ENCODE measurements at places on chromosomes 11 and 22.

GRCh38 chr22:37870273-37870672 lies 21.1 kb downstream of the EIF3L start:
- DNase-seq = peak; percentile 58

GRCh38 chr11:116503216-116504160 lies 269.3 kb downstream of the BUD13 start:
- no peak for DNase-seq

GRCh38 chr11:40054631-40055030 lies 1404.8 kb downstream of the LRRC4C start:
- DNase-seq = no peak

DNA sequence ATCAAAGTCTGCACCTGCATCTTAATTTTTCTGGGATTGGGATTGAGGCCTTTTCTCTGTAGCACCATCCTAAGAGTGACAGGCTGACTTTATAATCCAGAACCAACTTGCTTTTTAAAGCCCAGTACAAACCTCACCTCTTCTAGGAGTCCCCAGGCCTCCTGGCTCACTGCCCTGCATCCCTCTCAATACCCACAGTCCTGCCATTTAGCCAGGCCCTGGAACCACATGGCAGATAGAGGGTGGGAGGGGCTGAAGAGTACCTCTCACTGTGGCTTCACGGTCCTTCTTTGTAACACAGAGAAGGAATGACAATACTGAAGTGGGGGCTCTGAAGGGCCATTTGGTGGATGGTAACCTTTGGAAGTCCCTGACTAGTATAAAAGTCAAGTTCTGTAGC lies 63.5 kb upstream of the PHOX2A start:
- DNase-seq = no peak

DNA sequence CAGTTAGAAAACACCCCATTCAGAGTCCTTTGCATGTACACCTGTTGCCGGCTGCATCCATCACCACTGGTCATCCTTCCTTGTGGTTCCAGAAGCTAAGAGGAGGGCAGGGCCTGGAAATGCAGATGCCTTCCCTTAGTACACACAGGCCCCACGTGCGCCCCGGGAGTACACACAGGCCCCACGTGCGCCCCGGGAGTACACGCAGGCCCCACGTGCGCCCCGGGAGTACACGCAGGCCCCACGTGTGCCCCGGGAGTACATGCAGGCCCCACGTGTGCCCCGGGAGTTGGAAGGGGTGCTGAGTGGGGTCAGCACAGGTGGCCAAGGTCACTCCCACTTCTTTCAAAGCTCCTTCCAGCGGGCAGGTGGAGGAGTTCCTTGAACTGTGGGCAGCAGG lies 1141.9 kb downstream of the BRD1 start:
- no peak for DNase-seq

DNA sequence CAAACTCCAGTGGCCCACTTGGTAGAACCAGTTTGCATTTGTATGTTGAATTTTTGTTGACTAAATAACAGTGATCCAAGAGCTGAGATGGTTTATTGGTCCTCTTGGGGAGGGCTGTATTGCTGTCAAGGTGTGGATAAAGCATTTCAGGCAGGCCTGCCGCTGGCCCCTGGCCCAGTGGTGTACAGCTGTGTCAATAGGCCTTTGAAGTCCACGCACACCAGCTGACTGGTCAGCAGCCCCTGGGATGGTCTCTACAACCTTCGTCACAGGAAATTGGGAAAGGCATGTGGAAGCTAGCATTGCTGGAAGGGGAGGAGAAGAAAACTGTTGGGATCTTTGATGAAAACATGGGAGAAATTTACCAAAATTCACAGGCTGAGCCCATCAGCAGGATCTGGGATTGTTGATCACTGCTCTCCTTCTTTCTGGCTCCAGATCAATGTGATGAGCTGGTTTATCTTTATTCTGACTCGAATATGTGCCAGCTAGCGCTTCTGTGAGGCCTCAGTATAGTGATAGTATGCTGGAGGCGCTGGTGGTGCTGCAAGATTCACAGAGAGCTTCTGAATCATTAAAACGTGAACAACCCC lies 12.5 kb upstream of the E2F8 start:
- no peak for DNase-seq

DNA sequence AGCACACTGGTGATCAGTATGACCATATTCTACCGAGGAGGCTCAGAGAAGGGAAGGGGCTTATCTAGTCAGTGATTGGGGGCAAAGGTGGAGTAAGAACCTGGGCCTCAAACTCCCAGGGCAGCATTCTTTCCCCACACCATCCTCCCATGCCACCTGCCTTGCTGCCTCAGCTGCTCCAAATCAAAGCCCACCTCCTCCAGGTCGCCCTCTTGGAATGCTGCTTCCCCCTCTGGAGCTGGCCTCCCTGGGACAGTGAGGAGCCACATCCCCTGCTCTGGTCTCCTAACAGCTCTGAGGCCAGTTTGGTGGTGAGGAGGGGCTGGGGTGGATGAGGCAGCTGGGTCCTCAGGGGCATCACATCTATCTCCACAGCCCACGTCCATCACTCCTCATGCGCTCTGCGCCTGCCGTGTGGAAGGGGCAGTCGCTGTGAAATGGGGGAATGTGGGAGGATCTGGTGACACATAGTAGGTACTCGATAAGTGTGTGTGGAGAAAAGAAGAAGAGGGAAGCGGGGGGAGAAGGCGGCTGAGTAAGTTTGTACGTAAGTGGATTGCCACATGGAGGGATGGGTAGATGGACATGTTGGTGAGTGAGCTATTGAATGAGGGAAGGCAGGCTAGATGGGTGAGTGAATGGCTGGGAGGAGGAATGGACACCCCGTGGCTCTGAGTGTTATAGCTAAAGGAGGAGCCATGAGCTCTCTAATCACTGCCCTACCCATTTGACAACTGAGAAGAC lies 16.1 kb upstream of the ARHGEF17 start:
- DNase-seq = no peak

DNA sequence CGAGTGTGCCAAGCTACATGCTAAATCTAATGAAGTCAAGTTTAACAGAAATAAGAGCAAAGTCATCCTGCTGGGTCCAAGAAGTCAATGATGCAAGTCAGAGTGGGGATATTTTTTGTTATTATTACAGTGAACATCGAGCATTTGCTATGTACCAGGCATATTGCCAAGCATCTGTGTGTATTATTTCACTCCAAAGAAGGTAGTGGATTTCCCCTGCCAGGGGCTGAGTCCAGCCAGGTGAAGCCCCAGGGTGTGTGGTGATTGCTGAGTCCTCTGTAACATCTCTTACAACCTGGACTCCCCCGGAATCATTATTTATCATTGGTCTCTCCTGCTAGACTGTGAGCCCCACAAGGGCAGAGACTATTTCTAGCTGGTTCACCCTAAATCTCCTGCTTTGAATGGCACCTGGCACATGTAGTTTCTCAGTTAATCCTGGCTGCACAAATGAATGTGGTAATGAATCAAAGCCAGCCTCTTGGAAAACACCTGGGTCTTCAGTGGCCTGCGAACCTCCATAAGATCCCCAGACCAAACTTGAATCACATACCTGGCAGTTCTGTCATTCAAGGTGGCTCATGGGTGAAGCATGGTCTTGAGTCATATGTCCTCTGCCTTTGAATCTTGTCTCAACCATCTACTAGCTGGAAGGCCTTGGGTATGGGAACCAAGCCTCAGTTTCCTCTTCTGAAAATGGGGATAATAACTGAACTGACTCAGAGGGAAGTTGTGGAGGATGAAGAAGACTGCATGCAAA lies 549.2 kb downstream of the MIAT start:
- peak; percentile 24 for DNase-seq

GRCh38 chr11:114438303-114438702 lies 964 bp upstream of the REXO2 start:
- no peak for DNase-seq

- DNase-seq = no peak
Observed at GRCh38 chr11:90468923-90469322, 246.1 kb upstream of the CHORDC1 start.

GRCh38 chr11:57432714-57433163 lies 5.8 kb upstream of the SLC43A3 start:
- DNase-seq = no peak

- no peak for DNase-seq
Observed at GRCh38 chr22:32476281-32477195, 1.9 kb downstream of the FBXO7 start.

DNA sequence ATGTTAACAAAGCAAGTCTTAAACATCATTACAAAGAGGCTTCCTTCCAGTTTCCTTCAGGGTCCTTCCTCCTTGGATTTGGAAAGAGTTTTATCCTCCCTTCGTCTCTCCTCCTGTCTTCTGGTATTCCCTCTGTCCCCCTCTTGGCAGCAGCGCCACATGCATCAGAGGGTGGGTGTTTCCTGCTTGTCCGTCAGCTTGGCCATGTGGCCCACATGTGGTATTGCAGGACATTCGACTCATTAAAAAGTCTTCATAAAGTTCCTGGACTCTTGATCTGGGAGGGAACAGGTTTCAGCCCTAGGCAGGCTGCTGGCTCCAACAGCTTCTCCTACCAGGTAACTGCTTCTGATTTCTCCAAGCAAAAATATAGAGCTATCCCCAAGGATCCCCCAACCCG lies 189.8 kb downstream of the CSNK2A3 start:
- DNase-seq = no peak

- no peak for DNase-seq
Observed at GRCh38 chr22:46280999-46281623, 13.3 kb downstream of the TTC38 start.

DNA sequence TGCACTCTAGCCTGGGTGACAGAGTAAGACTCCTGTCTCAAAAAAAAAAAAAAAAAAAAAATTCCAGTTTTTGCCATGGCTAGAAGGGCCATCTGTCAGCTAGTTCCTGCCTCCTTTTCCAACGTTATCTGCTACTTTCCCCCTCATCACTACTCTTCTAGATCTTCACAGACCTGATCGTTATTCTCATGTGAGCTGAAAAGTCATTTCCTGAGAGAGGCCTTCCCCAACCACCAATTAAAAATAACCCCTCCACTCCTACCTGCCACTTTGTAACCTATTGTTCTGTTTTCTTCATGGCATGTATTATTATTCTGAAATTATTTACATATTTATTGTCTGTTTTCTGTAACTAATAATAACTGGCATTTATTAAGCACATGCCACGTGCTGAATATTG lies 24.2 kb downstream of the SGSM3 start:
- DNase-seq = peak; percentile 16

GRCh38 chr11:16001899-16002426 lies 354.4 kb downstream of the SOX6 start:
- DNase-seq = no peak

DNA sequence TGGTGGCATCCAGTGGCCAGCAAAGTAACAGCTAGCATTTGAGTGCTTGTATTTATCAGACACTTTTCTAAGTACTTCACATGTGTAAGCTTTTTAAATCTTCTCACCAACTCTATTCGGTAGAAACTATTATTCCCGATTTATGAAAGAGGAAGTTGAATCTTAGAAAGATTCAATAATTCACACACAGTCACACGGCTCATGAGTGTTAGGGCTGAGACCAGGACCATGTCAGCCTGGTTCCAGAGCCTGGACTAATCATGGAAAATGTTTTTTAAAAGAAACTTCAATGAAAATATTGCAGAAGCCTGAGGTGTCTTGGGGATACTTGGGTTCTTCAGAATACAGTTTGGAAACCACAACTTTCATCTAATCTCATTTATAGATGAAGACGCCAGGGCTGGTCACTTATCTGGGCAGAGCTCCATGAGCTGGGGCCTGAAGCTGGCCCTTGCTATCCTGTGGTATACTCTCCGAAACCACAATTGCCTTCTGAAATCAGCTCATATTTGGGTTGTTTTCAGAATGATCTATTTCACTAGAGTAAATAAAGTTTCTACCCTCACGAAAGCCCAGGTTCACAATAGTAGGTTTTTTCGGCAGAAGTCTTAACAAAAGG lies 4.3 kb upstream of the CRTAM start:
- DNase-seq = no peak

All from NCI-H1694 treated with DMSO at 0.1 percent for 48 hours (cell line).